ENCODE measurements at places on chromosomes 6 and 20.
A peak's percentile ranks its signal among the peaks of the same experiment; 100 is the strongest.

DNA sequence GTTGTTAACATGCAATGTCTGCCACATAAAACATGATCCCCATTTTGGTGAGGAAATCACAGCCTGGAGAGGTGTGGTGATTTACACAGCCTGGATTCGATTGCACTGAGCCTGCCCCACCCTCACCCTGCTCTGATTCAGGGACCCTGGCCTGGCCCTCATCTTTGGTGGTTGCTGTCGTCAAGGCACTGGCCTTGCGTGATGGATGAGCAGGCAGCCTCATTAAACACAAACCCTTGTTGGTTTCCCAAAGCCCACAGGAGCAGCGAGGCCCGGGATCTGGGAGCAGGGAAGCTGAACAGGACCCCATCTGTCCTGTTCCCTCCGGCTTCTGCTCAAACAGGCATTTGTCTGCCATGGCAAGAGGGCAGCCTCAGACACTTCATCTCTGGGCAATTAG, 70.8 kb downstream of the CHMP4B start:
- DNase-seq = no peak

DNA sequence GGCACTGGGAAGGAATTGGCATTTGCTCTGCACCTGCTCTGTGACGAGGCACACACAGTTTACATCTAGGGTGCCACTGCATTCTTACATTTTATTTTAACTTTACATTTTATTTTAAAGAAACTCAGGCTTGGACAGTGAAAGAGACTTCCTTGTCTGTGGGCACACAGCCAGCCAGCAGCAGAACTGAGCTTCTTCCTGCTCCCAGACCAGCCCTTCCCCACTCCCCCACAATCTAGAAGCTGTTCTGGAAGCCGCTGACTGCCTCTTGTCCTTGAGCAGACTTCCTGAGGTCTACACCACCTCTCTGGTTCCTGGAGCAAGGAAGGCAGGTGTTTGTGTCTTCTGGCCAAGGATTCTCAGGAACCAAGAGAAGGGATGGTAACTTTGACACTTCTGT, 27.9 kb upstream of the CD93 start:
- no peak for DNase-seq

- no peak for DNase-seq
Observed at GRCh38 chr6:52390361-52390727, 28.4 kb downstream of the PAQR8 start.

DNA sequence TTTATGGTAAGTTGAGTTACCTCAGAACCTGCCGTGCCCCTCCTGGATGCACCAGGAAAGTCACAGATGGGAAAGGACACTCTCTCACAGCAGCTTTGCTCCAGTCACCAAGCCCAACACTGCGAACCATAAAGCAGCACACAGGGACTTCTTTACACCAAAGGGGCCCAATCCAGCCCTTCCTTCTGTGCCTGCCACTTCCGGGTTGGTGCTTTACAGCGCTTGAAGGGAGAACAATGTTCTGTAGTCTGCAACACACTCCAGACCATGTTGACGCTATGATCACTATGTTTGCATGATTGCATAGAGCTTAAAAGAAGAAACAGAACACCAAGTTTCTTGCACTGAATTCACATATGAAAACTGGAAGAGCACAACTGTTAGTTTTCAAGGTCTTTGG, 57.1 kb downstream of the SERAC1 start:
- DNase-seq = no peak

- no peak for DNase-seq
Observed at GRCh38 chr6:105821027-105821426, 265.1 kb upstream of the PRDM1 start.

DNA sequence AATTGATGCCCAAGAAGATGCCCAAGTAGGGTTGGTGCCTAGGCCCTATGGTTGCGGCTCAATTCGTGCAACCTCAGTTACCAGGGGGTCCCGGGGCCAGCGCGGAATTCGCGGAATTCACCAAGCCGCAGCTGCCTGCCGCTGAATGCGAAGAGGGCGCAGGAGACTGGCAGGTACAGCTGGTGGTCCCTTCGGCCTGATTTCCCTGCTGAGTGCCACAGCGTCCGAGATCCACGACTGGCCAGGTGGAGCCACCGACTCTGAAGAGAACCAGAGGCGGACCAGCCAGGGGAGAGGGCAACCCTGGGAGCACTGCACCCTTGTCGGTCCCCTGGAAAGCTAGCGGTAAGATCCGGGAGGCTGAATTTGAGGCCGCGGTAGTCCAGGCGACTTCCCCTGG, 6.8 kb upstream of the TFAP2D start:
- no peak for DNase-seq

DNA sequence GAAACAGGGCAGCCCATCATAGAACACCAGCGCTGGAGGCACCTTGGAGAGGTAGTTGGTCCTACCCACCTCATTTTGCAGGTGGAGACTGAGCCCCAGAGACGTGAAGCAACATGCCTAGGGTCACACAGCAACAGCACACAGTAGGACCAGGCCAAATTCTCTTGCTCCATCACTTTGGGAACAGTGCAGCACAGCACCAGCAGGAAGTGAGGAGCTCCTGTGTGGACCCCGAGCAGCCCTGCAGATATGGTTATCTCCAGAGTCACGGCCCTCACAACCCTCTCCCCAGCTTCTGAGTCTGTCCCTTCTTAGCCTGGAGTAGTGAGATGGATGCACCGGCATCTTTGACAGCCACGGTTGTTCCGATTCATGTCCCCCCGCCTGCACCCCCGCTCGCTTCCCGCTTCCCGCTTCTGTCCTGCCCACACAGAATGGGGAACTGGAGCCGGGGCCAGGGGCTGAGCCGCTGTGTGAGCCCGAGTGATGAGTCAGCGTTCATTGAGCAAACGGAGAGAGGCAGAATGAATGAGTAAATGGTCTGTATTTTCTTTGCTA, 72.6 kb upstream of the DUSP22 start:
- DNase-seq = peak; percentile 51
